Activated CD4-positive, alpha-beta T cell treated with anti-CD3 and anti-CD28 coated beads, Interleukin-2, amount 50 U/mL, for 16 hours (primary cell): ENCODE measurements at places on chromosomes 3 and 15.

- no peak for DNase-seq
Measured at GRCh38 chr15:91694831-91695210, 158.7 kb upstream of the SLCO3A1 start.

GRCh38 chr3:50275141-50275995 lies 3.5 kb upstream of the LSMEM2 start:
- no peak for DNase-seq

DNA sequence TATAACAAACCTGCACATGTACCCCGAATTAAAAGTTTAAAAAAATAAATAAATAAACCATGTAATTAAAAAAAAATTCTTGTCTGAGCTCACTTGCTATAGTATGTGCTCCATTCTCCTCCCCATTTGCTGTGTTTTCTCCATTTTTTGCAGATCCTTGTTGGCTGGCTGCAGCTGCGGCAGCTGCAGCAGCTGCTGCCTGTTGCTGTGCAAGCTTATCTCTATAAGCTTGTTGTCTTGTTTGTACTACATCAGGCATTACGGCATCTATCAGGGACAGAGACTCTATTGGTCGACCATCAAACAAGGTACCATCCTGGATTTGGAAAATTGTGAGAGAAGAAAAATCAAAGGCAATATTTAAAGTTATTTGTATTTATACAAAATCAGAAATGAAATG lies 145.9 kb downstream of the TBL1XR1 start:
- DNase-seq, result no peak

GRCh38 chr3:196198771-196199753 lies 12.1 kb downstream of the ZDHHC19 start:
- DNase-seq, result no peak

GRCh38 chr15:73624530-73624929 lies 8.7 kb downstream of the NPTN start:
- no peak for DNase-seq

- no peak for DNase-seq
Measured at GRCh38 chr3:81164806-81165205, 596.6 kb downstream of the GBE1 start.
